ENCODE measurements at places on chromosomes 5 and 9.

DNA sequence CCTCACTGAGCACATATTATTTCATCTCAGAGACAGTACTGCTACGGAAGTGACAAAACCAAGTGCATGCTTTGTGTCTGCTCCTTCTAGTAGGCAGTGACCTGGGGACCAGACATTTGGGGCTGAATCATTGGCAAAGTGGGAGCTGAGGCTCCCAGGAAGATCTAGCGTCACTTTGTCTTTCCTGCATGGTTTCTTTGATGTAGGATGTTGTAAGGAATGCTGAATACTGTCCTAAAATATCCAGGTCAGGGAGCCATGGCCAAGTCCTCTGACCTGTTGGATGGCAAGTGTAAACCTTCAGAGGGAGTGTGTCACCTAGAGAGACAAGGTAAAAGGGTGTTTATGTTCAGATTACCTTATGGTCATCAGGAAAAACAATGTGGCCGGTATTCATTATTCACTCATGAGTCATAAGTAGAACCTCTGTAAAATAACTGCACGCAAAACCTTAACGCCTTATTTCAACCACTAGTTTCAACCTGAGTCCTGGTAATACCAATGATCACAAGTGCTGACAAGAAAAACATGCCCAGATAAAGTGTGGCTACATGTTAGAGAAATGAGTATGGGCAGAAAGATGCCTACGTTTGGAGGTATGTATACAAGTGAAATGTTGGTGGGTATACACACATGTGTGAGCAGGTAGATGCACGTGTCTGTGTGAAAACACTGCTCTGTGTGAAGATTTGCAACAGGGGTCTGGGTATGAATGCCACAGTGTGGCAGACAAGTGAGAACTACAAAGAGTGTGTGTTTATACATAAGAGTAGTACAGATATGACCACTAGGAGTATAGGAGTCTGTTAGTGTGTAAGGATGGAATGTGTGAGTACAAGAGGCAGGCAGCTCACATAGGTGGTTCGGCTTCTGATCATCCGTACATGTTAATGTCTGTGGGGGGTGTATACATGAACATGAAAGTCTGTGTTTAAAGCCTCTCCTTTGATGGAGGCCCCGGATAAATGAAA lies 263.9 kb downstream of the SPOCK1 start:
- DNase-seq = no peak

DNA sequence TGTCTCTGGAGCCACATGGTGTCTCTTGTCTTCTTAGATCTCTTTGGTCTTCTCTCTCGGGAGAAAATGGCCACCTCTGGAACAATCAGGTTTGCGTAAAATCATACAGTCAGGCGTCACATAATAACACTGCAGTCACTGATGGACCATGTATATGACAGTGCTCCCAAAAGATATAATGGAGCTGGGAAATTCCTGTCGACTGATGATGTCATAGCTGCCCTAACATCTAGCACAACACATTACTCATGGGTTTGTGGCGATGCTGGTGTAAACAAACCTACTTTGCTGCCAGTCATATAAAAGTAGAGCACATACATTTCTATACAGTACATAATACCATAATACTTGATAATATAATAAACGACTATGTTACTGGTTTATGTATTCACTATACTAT lies 30.1 kb upstream of the RAI14 start:
- DNase-seq = peak; percentile 69

DNA sequence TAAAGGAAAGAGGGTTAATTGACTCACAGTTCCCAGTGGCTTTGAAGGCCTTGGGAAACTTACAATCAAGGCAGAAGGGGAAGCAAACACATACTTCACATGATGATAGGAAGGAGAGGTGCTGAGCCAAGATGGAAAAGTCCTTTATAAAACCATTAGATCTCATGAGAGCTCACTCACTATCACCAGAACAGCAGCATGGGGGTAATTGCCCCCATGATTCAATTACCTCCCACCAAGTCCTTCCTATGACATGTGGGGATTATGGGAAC lies 99.7 kb downstream of the PTTG1 start:
- no peak for DNase-seq

- DNase-seq = no peak
Observed at GRCh38 chr9:107219486-107220077, 63.5 kb upstream of the RAD23B start.

DNA sequence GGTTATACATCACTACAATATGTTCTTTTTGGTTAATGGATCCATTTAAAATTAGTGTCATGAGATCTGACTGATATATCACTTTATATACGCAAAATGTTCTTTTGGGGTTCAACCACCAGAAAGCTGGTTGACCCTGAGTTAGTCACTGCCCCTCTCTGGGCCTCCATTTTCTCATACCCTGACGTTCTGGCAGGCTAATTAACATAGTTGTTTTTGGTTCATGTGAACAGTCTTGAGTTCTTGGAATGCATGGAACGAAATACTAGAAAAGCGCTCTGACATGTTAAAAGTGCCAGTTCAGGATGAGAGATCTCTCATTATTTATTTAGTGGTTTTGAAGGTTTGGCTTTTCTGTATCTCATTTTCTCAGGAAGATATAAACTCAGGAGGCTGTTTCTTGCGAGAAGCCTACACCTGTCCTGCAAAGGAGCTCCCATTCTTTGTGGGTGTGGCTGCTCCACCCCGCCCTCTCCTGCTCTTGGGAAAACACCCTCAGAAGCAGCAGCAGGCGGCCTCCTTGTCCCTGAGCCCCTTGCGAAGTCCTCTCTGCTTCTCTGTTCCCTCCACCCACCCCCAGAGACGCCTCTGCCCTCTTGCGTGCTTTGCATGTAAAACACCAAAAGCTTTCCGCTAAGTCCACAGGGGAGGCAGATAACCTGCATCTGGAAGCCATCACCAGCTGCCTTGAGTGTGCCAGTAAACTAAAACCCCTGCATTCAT lies 302.4 kb upstream of the PANK3 start:
- no peak for DNase-seq

DNA sequence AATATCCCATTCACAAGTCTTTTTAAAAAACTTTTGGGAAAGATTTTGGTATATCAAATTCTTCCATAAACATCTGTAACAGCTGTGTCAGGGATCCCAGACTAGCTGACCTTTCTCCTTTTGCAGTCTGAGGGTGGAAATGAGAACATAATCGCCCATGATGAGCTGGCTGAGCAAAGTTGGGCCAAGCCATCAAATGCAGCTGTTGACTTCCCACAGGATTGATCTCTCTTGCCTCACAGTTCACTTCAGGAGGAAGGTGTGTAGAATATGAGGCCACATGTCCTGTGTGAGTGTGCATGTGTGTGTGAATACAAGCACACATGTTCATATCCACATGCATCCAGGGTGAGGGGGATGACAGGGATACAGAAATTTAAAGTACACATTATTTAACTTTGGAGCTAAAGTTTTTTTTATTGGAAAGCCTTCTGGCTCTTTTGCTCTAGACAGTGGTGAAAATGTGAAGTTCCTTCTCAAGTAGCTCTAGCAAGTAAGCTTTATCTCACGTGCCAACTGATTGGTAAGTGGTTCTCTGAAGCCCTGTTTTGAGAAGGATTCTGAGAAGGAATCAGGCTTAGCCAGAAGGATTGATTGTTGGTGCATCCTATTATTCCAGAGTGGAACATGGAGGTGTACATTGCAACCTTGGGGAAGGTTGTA lies 468.8 kb upstream of the DMAC1 start:
- DNase-seq = no peak

GRCh38 chr9:99400184-99400731 lies 178.2 kb downstream of the SEC61B start:
- no peak for DNase-seq

DNA sequence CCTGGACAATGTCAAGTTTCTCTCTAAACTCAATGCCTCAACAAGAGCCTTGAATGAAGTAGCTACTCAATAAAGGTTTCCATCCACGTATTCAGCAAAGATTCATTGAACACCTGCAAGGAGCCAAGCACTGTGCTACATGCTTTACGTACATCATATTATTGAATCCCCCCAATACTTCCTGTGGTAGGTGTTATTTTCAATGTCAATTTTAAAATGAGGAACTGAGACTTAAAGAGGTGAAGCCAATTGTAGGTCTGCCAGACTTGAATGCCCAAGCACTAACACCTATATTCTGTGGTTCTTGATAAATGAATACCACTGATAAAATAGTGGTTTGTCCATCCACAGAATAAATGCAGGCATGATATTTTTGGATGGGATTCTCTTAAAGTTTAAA lies 162.3 kb downstream of the DRD1 start:
- no peak for DNase-seq

- DNase-seq = no peak
Observed at GRCh38 chr9:135329571-135330306, 149.8 kb upstream of the PPP1R26 start.

GRCh38 chr5:68071282-68071632 lies 144.3 kb upstream of the PIK3R1 start:
- no peak for DNase-seq

DNA sequence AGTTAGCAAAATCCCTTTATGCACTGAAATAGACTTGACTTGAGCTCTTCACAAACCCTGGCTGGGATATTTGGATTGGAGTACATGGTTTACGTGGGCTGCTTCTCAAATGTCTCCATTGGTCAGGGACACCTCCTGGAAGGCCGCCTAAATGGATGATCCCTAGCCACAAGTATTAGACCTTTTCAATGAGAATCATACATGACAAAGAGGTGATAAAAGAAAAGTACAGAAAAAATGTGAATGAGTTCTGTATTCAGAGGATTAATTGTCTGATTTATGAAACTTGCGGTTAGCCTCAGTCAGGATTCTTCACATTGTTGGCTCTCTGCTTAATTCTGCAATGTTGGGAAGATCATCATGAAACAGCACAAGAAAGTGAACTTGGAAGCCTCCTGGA lies 752.8 kb upstream of the ADAMTS16 start:
- DNase-seq = no peak

DNA sequence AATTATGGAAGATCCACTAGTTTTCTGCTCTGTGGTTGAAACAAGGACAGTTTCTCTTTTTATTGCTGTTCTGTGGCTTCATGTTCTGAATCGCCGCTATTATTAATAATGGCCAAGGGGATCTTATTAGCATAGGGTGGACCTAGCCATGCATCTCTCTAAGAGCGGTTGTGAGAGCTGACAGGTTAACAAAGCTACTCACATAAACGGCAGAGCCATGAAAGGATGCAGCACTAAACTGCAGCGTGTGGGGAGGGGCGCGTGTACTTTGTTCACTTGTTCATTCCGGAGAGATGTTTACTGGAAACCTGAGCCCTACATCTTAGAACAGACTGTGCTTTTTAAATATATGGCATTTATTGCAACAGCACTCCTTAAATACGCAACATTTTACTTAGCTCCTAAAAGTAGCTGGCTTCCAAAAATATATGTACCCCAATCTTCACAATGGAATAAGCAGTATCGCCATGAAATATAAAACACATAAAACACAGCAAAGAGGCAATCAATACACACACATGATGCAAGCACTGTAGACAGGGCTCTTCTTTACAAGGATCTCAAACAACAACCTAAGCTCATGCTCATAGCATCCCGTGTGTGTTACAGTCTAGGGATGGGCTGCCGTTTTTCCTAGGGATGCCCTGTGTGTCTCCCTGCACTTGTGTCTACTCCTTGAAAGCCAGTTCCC lies 424.6 kb downstream of the MED10 start:
- no peak for DNase-seq

- no peak for DNase-seq
Observed at GRCh38 chr9:127973169-127974000, 7.4 kb downstream of the EEIG1 start.

- DNase-seq = no peak
Observed at GRCh38 chr9:86577420-86578333, 223.5 kb upstream of the TUT7 start.

GRCh38 chr5:102678267-102679058 lies 76.6 kb upstream of the PAM start:
- peak; percentile 54 for DNase-seq

- DNase-seq = no peak
Observed at GRCh38 chr9:119027901-119028699, 341.1 kb downstream of the BRINP1 start.

DNA sequence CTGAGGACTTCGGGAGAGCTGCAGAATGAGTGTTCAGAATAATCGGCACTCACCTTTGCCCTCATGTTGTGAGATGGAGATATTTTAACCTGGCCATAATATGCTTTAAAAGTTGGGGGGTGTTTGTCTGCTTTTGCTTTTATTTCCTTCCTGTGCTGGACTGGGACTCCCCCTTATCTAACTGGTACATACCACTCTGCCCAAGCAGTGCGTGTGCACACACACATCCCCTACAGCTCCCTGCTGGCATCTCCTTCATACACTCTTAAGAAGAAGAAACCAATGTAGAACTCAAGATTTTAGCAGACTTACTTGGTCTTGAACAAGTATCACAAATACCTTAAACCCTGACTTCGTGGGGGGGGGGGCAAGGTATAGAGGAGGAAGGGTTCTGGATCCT lies 146.2 kb upstream of the DMRT1 start:
- no peak for DNase-seq

DNA sequence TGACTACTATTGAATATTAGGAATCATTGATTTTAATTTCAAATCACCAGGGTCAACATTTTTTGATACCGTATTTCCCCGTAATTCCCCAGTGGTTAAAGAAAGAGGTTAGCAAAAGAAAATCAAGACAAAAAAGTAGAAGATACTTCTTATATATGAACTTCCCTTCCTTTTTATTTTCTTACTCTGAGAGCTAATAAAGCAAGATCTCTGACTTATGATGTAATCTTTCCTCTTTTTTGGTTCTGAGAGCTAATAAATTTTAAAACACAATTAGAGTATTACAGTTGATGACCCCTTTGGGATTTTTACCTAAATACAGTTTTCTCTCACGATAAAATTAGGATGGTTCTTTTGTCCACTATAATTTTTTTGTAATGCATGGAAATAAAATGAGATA lies 9.2 kb upstream of the FYB1 start:
- DNase-seq = no peak

GRCh38 chr5:139193928-139194327 lies 4.2 kb downstream of the SIL1 start:
- no peak for DNase-seq

- no peak for DNase-seq
Observed at GRCh38 chr9:131708226-131709002, 31.5 kb downstream of the RAPGEF1 start.

DNA sequence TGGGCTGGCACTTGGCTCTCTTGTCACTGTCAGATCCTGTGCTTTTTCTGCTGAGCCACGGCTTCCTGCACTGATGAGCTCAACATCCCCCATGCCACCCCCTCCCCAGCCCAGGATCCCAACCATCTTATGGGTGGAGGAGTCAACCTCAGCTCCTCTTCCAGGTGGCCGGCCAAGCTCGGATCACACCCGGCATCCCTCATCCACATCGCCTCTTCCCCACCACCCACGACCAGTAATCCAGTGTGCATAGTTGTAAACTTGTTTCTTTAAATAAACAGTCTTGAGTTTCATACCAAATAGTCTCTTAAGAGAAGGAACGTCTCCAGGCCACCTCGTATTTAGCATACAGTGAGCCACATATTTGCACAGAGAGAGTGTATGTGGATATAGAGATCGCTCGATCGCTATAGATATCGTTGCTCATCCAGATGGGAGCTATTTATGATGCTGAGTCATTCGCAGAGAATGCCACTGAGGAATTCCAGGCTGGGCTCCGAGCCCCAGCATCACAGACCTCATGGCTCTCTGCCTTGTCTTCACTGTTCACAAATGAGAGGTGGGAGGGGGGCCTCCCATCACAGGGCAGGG lies 61.8 kb upstream of the CPLX2 start:
- peak; percentile 66 for DNase-seq

- no peak for DNase-seq
Observed at GRCh38 chr9:134971196-134971595, 53.5 kb upstream of the FCN1 start.

Data from NCI-H226 (cell line).